NCI-H1694 (cell line): ENCODE measurements at places on chromosomes 2 and 18.

GRCh38 chr18:51290860-51291259, 93.4 kb upstream of the MEX3C start:
- no peak for DNase-seq

- no peak for DNase-seq
Observed at GRCh38 chr2:218891275-218892135, 10.9 kb downstream of the WNT10A start.

- no peak for DNase-seq
Observed at GRCh38 chr2:182300608-182301007, 126.2 kb downstream of the PDE1A start.

GRCh38 chr2:200472853-200473464, 36.9 kb downstream of the KCTD18 start:
- DNase-seq, result no peak

- DNase-seq, result no peak
Observed at GRCh38 chr18:51039138-51040112, 9.4 kb downstream of the SMAD4 start.

DNA sequence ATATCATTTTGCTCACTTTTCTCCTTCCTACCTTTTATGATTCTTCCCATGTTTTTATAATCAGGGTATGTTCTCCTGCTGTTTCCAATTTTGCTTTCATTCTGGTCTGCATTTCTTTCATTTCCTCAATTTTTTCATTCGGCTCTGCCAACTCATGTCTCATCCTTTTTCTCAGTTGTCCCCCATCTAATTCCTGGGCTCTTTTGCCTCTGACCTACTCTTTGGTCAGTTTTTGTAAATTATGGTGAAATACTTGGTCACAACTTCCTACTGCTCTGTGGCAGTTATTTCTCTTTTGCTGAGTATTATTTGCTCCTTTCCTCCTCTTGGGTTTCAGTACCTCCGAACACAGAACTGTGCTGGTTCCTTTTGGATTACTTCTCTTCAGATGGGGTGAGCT, 27.5 kb downstream of the MYO7B start:
- DNase-seq, result no peak

DNA sequence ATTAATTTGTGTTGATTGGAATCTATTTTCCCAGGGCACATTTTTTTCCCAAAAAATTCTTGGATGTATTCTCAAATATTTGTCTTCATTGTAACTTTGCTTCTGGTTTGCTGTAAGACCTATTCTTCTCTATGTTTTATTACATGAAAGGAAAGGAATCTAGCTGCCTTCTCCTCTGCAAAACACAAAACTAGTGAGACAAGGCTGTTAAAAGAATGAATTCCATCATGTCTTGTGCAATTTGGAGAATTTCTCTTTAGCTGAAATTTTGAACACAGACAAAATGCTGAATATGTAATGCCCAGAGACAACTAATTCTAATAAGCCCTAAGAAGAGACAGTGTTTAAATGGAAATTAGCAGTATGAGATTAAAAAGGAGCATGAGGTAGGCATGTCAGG, 275.9 kb downstream of the CDH20 start:
- no peak for DNase-seq

DNA sequence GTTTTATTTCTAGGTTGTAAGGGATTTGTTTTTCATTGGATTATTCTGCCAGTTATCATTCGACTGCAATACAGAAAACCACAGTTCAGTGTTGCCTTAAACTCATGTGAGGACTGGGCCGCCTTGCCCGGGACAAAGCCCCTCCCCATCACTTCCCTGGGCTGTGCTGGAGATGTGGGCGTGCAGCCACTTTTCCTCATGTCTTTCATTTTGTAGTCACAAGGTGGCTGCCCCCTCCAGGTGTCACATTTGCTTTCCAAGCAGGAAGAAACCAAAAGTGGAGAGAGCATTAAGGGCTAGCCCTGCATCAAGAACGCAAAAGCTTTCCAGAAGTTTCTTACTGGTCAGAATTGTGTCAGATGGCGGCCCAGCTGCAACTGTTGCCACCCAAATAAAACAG, 492.5 kb upstream of the ID2 start:
- no peak for DNase-seq

DNA sequence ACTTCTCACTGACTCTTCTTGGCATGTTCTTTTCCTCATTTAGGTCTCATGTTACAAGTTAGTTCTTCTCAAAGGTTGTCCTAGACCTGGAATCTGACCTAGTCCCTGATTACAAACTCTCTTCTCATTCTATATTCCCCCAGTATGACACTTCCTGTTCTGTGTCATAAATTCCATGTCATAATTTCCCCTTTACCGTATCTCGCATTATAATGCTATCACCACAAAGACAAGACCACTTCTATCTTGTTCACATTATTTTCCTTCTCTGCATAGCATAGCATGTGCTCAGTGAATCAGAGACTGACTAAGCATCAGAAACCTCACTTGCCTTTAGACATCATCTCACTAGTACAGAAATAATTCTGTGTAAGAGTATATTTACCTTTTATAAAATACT, 63.6 kb upstream of the CAVIN2 start:
- DNase-seq, result no peak

- DNase-seq, result no peak
Observed at GRCh38 chr18:35642802-35643201, 61.3 kb downstream of the GALNT1 start.

DNA sequence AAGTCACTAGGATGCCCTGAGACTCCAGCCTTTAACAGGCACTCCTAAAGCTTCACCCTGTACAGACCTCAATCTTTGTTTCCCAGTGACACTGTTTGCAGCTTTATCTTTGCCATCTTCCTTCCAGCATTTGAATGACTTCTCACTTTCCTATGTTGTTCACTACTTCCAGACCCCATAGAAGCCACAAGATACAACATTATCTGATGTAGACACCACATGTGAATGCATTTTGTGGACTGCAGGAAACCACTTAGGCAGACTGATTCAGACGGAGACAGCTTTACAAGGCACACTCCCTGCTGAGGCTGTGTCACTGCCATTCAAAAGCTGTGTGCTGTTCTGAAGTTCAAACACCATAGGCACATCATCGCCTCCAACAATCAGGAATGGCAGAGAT, 67.3 kb upstream of the SPATS2L start:
- no peak for DNase-seq

DNA sequence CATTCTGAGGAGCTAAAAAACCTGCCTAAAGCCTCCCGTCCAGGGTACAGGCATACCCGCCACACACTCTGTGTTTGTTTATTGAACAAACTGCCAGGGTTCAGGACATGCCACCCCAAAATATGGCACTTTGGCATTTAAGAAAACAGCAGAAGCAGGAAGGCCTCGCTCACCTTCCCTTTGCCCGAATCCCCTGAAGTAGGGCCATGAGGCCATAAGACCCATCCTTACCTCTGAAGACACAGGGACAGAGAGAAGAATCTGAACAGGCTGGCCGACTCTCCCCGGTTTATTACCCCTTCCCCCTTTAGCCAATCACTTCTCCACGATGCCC, 1.7 kb upstream of the NEURL3 start:
- DNase-seq, result no peak

- peak; percentile 22 for DNase-seq
Observed at GRCh38 chr2:24435391-24436316, 55.4 kb upstream of the NCOA1 start.

- DNase-seq, result no peak
Observed at GRCh38 chr2:173355866-173356508, 1.3 kb downstream of the CDCA7 start.

GRCh38 chr18:6600667-6601167, 128.8 kb upstream of the ARHGAP28 start:
- DNase-seq, result no peak

GRCh38 chr18:35282353-35282752, 7.7 kb downstream of the ZSCAN30 start:
- no peak for DNase-seq

- DNase-seq, result no peak
Observed at GRCh38 chr2:221571551-221572218, 419 bp downstream of the EPHA4 start.

DNA sequence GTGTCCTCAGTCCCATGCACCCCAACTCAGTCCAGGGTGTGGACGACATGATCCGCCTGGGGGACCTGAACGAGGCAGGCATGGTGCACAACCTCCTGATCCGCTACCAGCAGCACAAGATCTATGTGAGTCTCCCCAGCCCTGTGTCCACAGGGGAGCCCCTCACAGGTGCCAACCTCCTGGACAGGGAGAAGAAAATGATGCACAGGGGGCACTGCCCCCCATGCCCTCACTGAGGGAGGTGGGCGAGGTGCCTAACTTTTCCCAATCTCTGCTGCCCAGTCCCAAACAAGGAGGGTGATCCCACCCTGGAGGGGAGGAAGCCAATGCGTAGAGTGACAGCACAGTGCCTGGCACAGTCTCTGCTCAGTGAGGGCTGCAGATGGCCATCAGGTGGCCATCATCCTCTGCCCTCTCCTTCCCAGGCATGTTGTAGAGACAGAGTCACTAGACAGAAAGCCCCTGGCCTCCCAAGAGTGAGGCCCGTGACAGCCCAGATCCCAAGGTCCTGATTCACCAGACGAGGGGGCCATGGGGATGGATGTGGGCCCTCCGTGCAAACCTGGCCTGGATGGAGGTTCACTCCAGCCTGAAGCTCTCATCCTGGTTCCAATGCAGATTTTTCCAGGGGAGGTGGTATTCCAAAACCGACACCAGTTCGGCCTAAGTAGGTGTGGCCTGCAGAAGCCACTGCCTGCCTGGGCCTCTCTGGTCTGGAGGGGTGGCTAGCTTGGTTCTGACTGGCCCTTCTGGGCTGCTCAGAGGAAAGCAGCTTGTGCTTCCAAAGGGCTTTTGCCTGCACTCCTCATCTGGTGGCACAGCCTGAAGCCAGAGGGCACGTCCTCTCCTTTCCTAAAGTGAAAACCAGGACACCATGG, 30.0 kb downstream of the MYO7B start:
- no peak for DNase-seq

DNA sequence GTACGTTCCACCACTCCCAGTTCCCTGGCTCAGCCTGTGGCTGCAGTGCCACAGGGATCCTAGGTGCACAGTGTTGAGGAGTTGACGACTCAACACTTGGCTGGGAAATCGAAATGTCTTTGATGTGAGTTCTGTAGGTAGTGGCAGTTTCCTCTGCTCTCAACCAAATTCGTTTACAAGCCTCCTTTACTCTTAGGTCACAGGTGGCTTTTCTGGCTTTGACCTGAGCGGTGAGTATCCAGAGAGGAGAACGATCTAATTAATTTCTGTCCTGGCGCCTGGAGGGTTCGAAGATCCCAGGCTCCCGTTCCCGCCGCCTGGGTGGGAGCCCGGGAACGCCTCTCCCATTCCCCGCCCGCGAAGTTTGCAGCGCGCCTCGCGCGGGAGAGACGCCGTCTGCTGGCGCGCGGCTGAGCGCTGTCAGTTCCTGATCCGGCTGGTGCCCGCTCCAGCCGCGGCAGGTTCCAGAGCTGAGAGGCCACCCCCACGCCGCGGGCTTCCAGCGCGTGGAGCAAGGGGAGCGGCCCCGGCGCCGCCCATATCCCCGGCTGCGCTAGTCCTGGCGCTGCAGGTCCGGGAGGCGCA, at the start of gene LAMA3:
TSS of gene LAMA3 (plus strand) at position 423 of the 585 bp plus-strand sequence. CDS start 231 bp downstream, outside the sequence.
- peak; percentile 33 for DNase-seq

- DNase-seq, result no peak
Observed at GRCh38 chr2:233012301-233012971, 620 bp downstream of the NGEF start.

- peak; percentile 45 for DNase-seq
Observed at GRCh38 chr2:149160701-149161217, 122.3 kb downstream of the LYPD6B start.

DNA sequence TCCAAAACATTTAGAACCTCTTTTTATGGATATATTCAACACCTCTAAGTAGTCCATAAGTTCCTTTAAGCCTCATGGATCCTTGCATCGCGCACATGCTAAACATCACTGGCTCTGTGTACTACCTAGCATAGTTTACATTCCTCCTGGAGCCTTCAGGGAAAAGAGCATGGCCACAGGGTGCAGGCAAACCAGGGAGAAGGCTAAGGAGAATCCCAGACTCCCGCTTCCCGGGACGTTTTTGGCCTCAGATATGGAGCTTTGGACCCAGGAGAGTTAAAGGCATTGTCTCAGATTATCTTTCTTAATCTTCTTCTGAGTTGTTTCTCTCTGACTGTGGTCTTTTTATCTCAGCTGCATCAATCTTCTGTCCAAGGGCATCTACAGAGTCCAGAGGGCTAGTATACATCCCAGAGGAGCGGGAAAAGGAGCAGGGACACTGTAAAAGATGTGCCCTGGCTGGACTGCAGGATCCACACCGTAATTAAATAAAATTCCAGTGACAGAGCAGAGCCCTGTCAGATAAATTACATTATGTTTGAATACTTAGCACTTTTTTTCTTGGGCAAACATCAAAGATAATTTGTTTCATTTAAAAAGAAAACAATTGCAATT, 36.9 kb downstream of the RIT2 start:
- DNase-seq, result no peak

DNA sequence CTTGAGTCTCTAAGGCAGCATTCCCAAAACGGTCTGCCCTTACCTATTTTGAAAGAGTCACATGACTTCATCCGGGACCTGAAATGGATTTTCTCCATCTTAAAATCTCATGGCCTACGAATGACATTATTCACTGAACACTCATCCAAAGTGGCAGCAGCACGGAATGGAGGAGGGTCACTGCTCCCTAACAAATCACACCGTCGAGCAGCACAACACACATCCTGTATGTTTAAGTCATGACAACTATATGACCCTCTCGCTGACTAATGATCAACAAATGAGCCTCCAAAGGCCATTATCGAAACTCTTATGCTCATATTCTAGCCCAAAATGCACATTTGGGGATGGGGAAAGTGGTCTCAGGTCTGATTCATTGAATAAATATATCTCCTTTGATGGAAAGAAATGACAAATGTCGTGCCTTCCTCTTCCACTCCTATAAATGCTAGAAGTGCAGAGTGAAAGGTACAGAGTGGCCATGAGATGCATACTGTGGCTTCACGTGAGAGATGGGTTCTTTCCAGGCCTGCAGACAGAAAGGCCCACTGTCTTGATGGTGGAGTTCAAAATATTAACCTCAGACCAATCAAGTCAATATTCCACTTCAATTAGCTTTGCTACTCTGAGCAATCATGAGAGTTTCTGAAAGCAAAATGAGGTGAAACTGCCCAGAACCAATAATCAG, 70.8 kb downstream of the C2orf76 start:
- no peak for DNase-seq

- no peak for DNase-seq
Observed at GRCh38 chr18:6591491-6591890, 138.0 kb upstream of the ARHGAP28 start.

GRCh38 chr2:172196768-172197431, 94.2 kb upstream of the DLX2 start:
- DNase-seq, result no peak

GRCh38 chr2:47206681-47207080, 51.6 kb upstream of the STPG4 start:
- no peak for DNase-seq

GRCh38 chr2:106304612-106305184, 110.6 kb upstream of the UXS1 start:
- no peak for DNase-seq

DNA sequence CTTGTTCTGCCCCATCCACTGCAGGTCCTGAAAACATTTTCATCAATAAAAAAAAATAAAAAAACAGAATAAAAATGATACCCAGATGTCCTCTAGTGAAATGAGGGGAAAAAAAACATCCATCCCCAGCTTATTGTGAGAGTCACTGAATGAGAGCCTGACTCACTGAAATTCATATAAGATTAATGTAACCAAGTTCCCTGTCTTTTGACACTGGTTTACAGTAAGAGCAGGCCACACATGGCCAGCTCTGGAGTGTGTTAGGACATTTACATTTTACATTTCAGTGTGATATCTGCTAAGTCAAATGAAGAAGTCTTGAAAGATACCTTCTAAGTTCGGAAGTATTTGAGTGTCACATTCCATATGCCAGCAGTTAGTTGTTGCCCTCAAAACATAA, 21.1 kb upstream of the IL18R1 start:
- no peak for DNase-seq
